CD4-positive, alpha-beta T cell treated with Interleukin-4 for 4 hours (primary cell): ENCODE measurements at places on chromosomes 16 and 17.

DNA sequence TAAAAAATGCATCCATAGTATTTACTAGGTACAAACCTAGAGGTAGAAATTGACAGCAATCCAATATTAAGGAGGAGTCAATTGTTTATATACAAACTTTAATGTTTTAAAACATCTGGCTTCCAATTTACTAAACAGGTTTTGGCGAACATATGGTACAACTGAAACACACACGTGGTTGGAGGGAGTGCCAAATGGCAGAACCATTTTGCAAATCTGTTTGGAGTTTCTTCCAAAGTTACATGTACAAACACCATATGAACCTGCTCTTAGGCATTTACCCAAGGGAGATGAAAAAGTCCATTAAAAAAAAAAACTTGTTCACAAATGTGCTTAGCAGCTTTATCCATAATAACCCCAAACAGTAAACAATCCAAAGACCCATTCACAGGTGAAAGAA, 159.8 kb upstream of the MYOCD start:
- DNase-seq, result no peak

GRCh38 chr17:66165537-66166123, 26.3 kb downstream of the CEP112 start:
- DNase-seq, result peak; percentile 51

DNA sequence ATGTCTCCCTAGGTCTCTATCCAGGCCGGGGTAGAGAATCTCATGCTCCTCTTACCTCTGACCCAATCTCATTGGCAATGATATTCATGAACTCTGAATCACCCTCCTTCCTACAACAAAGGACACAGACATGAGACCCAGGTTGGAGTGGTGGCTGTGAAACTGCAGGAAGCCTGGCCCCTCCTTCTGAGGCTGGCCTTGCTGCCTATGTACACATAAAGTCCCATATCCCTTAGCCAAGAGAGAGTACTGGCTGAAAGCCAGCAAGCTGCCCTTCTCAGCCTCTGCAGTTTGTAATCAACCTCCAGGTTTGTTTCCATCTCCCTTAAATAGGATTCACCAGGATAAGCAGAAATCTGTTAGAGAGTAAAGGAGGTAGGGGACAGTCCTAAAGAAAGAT, 10.6 kb downstream of the AARSD1 start:
- no peak for DNase-seq

DNA sequence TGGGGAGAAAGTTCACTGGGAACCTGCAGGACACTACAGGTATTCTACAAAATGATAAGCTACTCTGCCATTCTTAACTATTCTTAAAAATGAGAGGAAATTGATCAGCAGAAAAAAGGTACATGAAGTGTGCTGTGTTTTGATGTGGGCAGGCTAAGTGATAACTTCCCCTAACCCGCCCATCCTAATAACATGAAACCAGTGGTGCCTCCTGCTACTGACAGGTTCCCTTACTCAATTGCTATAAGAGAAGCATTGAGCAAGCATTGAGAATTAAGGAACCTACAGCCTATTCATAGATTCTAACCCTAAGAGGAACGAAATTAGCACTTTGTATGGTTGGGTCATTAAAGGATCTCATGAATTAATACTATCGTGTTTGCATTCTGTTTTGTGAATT, 18.9 kb downstream of the XYLT1 start:
- peak; percentile 54 for DNase-seq

DNA sequence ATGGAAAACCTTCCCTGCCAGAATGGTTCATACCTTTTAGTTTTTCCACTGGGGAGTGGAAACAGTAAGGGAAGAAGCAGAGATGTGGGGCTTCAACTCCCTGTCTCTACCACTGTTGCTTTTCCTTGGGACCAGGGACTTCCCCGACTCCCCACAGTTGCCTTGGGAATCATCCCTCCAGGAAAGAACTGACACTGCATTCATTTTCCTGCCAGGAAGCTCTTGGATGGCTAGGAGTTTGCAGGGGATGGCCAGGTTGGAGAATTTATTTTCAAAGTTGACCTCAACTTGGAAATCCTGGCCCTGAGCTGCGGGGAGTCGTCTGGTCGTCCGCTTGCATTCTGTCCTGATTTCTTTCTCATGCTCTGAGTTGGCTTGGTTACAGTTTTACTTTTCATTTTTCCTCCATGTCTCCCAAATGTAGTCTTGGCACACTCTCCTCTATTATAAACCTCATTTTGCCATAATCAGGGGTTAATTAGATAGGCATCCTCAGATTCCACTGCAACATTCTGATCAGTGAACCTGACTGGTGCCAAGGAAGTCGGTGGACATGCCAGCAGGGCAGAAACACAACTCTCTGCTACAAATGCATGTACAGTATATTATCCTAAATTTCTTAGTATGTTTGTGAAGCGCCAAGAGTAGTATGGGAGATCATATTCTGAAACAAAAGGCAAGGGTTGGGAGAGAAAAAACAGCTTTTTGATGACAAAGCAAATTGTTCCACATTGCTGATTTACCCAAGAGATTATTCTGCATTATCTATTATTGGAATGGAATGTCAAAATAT, 220.5 kb upstream of the XYLT1 start:
- DNase-seq, result no peak

DNA sequence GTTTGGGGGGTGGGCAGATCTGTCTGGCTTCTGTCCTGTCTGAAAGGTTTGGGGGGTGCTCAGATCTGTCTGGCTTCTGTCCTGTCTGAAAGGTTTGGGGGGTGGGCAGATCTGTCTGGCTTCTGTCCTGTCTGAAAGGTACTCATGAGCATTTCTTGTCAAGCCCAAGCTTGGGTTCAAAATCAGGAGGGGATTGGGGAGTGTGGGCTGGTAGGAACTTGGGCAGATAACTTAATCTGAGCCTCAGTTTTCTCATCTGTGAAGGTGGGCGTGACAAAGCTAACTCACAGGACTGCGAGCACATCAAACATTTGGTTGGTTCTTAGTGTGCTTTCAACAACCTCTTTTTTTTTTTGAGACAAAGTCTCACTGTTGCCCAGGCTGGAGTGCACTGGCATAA, 35.2 kb downstream of the HAPSTR1 start:
- no peak for DNase-seq

DNA sequence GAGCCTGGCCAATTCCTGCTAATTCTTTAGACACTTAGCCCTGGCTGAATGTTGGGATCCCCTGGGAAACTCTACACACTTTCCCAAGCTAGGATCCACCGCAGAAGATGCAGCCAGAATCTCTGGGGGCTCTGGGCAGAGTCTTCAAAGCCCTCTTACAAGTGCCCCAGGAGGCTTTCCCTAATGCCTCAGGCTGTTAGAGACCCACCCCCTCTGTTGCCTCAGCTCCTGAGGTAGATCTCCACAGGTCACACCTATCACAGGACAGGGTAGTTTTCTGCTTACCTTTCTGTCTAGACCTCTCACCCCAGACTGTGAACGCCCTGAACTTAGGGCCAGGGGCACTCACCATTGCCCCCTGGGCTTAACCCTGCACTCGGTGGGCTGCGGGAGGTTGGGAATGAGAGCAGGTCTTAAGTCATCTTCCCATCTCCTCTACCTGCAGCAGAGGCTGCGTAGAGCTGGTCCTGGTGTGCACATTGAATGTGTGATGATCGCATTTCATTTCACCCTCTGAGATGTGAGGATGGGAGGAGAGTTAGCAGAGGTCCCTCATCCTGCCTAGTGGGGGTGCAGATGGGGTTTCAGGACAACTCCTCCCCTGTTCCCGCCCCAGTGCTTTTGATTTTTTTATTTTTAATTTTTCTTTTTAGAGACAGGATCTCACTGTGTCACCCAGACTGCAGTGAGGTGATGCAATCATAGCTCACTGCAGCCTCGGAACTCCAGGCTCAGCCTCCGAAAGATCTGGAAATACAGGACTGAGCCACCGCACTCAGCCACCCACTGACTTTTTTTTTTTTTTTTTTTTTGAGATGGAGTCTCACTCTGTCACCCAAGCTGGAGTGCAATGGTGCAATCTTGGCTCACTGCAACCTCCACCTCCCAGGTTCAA, 89.0 kb upstream of the LHX1 start:
- no peak for DNase-seq

GRCh38 chr17:77128896-77129567, 11.7 kb upstream of the SEC14L1 start:
- DNase-seq, result no peak

DNA sequence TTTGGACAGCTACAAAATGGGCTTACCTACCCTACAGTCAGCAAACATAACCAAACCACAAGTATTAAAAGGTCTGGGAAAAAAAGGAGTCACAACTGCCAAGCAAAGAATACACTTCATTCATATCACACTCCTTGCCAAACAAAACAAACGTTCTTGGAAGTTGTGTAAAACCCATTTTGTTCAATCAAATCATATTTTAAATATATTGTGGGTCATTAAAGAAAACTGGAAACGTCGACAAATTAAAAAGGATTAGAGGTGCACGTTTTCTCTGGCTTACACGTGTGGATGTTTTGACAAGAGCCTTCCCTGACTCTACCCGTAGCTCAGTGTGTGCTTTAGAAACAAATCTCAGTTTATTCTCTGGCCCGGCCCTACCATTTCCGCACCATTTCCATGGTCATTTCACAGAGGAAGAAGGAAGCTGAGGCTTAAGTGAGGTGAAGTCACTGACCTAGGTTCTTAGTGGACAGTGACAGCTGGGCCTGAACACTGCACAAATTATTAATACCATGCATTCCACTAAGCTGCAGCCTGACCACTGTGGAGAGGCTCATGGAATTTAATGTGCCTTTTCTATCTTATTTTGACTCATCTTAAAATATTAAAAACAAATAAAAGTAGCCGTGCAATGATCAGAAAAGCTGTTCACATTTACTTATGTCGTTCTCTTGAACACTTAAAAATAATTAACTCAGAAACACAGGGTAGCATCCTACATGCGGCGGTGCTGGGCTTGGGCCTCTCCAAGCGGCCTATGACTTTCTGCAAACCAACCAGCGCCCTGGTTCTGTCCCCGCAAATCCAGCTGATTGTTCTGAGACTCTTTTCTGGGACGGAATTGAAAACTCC, 968 bp downstream of the CEP112 start:
- DNase-seq, result no peak

- DNase-seq, result no peak
These were observed 23.3 kb upstream of the HOXB13 start for GRCh38 chr17:48751733-48752398.

GRCh38 chr17:50090071-50090470, 5.1 kb upstream of the PDK2 start:
- no peak for DNase-seq

GRCh38 chr17:6421700-6422604, 13.0 kb downstream of the AIPL1 start:
- peak; percentile 71 for DNase-seq

GRCh38 chr16:67544844-67545664, 16.4 kb downstream of the RIPOR1 start:
- DNase-seq, result no peak

DNA sequence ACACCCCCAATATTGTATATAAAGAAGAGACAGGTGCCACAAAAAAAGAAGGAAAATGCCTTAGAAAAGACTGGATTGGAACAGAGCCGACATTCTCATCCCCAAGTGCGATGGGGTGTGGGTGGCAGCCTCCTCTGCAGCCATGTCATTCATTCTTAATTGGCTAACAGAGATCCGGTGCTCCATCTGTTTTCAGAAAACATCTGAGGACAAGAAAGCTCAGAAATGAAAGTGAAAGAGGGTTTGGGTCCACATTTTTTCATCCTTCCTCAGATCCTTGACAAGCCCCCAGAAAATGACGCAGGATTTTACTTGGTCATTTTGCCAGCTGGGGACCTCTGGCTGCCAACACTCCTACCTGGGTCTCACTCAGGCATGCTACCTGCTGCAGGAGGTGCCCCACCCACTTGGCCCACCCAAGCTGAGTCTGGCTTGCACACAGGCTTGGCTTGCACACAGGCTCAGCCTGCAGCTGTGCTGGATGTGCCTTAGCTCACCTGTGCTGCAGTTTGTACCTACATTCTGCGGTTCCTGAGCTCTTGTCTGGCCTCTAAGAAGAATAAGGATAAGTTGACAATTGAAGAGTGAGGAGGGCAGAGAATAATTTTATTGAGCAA, 21.9 kb downstream of the KIF2B start:
- no peak for DNase-seq

- DNase-seq, result no peak
These were observed 11.7 kb downstream of the ZFHX3 start for GRCh38 chr16:73036074-73036826.

GRCh38 chr17:2814481-2815341, 18.5 kb downstream of the RAP1GAP2 start:
- DNase-seq, result peak; percentile 97

DNA sequence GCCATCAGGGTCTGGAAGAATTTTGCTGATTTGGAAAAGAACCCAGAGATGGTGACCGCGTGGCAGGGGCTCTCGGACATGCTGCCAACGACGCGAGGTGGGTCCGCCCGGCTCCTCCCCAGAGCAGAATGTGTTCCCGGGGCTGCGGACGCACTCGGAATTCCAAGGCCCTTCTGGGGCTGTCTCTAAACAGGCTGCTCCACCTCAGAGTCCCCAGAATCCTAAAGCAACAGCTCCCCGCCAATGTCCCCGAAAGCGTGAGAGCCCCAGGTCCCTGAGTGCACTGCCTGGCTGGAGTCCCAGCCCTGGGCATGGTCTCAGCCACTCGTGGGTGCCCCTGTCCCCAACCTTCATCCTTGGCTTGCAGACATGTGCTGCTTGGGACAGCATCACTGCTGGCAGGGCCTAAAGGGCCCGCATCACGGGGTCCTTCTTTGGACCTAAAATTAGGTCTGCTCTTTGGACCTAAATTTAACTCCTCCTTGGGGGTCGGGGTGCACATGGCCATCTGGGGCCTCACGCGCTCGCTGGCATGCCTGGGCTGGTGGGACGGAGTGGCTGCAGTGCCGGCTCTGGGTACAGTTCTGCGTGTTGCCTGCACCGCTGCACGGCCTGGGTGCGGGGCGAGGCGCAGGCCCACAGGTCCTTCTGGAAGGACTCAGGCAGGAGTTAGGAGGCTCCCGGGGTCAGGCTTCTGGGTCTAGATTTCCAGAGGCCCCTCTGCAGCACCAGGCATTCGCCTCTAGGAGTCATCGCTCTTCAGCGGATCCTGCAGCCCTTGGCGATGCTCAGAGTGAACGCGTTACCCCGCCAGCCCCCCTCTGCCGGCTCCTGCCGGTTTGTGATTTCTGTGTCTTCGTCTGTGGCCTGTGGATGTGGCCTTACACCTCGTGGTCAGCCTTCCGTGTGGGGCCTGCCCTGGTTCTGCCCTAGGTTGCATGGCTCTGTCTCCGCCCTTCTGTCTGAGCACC, 41.9 kb upstream of the CHMP6 start:
- no peak for DNase-seq

DNA sequence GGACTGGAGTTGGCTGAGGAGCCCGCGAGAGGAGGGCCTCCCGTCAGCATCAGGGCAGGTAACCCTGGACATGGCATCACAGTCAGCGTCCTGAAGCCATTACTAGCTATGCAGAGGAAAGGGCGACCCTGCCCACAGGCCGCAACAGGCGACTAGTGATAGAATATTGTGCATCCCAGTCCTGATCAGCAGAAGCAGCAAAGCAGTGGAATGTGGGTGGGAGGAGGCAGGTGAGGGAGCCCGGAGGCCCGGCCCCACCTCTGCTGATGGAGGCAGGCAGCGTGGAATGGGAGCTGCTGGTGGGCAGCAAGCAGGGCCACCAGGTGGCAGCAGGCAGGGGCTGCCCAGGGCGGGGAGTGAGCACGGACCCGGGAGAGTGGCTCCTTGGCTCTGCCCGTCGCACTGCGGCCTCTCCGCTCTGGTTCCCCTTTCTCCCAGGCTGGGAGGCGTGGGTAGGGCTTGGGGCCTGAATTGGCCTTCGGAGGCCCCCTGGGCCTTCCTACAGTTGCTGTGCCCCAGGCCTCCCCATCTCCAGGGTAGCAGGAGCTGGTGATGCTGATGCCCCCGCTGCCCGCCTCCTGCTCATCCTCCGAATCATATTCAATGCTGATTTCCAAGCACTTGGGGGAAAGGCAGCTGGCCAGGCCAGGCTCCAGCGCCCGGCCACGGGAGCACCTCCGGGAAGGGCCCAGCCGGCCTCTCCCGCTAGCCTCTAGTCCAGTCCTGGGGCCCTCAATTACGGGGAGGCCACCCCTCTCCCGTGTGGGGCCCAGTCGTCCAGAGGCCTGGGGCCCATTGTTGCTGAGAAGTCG, 20.2 kb downstream of the TSPOAP1 start:
- DNase-seq, result no peak
